HFF-Myc (cell line): ENCODE measurements at places on chromosomes 7 and 10.
A peak's percentile ranks its signal among the peaks of the same experiment; 100 is the strongest.

DNA sequence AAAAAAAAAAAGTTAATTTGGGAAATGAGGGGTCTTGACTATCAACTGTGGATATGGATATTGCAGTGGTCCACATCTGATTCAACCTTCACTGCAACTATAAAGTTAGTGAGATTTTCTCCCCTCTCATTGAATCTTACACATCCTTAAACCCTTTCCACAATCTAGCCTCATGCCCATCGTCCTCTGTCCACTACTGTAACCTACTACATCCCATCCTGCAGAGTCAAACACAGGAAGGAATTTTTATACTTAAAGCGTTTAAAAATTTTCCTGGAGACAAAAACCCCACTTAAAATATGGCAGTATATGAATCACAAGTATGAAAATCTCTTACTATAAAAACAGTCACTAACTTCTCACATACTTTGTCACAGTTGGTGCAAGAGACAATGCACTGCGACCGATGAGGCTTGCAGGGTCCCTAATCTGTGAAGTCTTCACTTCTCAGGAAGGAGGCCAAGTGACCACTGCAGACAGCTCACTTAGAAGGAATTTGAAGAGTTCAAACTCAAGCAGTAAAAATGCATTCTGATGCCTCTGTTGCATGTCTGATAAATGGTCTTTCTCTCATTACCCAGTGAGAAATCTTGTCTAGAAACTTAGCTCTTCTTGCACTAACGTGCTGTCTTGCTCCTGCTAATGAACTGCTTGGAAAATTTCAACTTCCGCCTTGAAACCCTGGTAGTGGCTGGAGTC, 50.3 kb upstream of the ST8SIA6 start:
- no peak for DNase-seq

- peak; percentile 57 for DNase-seq
Observed at GRCh38 chr7:115352375-115352774, 430.5 kb downstream of the MDFIC start.

- DNase-seq: no peak
Observed at GRCh38 chr10:8054494-8055407, at the start of gene GATA3. Gene GATA3, plus strand, starts transcription at chr10:8054688. Its CDS starts 968 bp downstream, at chr10:8055656.

DNA sequence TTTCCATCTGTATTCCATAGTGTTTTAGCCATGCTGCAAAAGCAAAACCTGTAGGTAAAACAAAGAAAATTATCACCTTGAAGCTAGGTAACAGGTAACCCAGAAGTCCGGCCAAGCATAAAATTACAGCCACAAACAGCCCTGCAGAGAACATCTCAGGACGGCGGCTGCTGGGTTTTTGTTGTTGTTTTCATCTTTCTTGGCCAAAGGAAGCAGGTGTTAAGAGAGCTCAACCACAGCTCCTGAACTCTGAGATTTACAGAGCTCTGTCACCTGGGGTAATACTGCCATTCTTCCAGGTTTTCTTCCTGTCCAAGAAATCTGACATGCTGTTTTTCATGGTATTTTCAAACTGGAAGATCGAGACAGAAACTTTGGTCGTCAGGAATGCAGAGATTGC, 847 bp upstream of the SCIN start:
- no peak for DNase-seq

GRCh38 chr7:24888653-24889052, 91.3 kb downstream of the OSBPL3 start:
- DNase-seq: no peak
